NCI-H446 treated with DMSO at 0.1 percent for 48 hours (cell line): ENCODE measurements at places on chromosomes 4 and X.

DNA sequence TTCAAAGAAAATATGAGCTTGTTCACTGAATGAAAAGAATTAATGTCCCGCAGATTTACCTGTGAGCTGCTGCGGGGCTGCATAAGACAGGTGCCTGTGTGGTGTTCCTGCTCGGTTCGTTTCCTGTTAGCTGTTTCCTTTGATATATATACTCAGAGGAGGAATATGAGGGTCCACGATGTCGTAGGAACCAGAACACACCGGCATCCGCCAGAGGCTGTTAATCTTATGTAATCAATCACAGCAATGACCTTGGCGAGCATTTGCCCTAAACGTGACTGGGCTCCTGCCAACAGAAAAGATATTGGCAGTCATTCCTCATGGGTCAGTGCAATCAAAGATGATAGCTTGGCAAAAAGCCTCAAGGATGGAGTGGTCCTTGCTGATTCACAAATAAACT lies 260.1 kb downstream of the EVC2 start:
- DNase-seq: no peak

DNA sequence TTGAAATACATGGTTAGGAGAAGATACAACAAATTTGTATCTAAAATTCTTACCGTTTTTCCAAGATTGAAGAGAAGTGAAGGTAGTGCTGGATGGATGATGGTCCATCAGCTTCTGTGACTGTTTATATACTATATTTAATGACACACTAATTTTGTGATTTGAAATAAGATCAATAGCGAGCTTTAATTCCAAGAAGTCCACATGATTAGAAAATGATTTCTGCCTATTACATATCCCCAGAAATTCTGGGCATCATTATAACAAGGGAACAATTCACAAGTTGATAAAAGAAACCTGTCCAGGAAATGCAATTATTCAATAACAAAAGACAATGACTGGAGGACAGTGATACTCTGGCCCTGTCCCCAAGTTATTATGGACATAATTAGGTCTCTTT lies at the start of gene CSN2:
TSS of gene CSN2 (minus strand) at position 101 of the 400 bp plus-strand sequence. CDS start 4,733 bp downstream, outside the sequence.
- no peak for DNase-seq

GRCh38 chr4:41644288-41644914 lies 104.1 kb downstream of the PHOX2B start:
- no peak for DNase-seq

DNA sequence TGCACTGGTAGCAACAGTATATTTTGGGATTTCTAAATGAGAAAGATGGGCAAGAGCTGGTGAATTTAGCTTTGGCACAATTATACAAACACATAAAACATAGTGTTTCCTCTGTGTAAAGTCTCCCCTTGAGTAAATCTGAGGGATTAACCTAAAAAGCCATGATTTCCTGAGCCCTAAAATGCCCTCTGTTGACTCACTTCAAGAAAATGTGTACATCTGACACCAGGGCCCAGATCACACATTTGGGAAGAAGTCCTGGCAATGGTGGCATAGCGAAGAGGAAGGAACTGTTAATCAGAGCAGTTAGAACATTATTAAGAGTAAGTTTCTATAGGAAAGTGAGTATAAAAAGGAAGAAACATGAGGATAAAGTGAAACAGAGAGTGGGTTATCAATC lies 338.5 kb downstream of the SPOCK3 start:
- DNase-seq: no peak

DNA sequence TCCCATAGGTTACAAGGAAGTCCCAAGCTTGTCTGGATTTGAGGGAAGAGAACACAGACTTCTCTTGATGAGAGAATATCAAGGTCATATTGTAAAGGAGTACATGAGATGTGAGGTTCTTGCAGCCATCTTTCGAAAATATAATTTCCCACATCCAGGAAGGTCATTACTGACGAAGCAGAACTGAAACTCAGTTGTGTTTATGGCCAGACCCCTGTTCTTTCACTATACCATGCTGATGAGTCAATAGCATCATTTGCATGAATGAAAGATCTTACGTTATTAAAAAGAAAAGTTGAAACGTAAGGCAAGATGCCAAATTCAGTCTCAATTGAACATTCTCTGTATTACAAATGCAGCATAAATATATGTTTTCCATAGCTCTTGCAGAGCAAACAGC lies 14.2 kb upstream of the CCDC149 start:
- no peak for DNase-seq

GRCh38 chrX:18353931-18354368 lies 538 bp downstream of the SCML2 start:
- DNase-seq: no peak

GRCh38 chr4:54539500-54540029 lies 118.2 kb upstream of the KIT start:
- DNase-seq: no peak

GRCh38 chr4:10413177-10413576 lies 44.0 kb downstream of the ZNF518B start:
- DNase-seq: no peak

DNA sequence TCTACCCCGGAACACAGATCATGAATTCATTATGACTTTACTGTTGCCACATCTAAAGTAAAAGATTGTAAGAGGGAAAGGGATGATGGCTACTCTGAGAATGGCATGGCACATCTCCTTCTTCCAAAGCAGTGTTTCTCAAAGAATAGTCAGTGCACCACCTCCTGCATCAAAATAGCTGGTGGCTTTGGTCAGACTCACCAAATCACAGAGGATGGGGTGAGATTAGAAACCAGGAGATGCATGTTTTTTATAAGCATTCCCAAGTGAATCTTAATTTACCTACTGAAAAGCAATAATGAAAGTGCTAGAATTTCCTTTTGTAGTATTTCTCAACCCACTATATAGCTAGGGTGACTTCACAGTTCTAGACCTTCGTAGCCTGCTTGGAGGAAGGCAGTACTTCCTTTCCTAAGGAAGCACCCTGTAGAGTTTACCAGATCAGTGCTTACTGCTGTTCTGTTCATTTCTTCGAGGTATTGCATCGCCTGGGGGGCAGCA lies 340.8 kb upstream of the KLF3 start:
- no peak for DNase-seq

DNA sequence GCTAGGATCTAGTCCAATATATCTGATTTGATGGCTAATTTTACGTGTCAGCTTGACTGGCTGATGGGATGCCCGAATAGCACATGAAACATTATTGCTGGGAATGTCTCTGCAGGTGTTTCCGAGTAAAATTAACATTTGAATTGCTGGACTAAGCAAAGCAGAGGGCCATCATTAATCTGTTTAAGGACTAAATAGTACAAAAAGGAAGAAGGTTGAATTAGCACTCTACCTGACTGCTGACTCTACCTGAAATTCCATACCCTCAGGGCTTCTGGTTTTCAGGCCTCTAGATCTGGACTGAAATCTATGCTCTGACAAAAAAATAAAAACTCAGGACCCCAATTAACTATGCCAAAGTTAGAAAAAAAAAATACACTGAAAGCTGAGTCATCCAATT lies 1021.9 kb downstream of the FAM133A start:
- no peak for DNase-seq

GRCh38 chrX:100409610-100410590 lies at the start of gene PCDH19:
TSS of gene PCDH19 (minus strand) at chrX:100410273. CDS start at chrX:100408597, 1,676 bp downstream.
- DNase-seq: no peak

- no peak for DNase-seq
These were observed 122.8 kb downstream of the DIPK2B start for GRCh38 chrX:45077748-45078424.

DNA sequence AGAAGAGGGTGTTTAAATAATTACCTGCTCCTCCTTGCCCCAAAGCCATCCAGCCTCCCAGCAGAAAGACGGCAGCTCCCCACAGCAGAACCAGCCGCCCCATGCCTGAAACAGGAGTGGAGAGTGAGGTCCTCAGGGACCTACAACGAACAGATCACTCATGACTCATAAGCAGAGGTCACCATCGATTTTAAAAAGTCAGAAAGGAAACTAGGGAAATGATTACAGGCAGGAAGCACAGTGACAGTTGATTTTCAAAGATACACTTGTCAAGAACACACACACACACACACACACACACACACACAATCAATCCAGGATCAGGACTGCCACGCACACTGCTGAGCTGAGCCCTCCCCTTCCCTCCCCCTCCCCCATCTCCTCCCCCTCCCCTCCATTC lies at the start of gene CRLF2:
TSS of gene CRLF2 (minus strand) at position 118 of the 400 bp plus-strand sequence. CDS start at position 103, 15 bp downstream.
- DNase-seq: no peak

- no peak for DNase-seq
These were observed 362.1 kb downstream of the UNC5C start for GRCh38 chr4:95186666-95187065.

- no peak for DNase-seq
These were observed 31.0 kb downstream of the SLC10A6 start for GRCh38 chr4:86818211-86818610.

- DNase-seq: no peak
These were observed 401.6 kb upstream of the EPHA5 start for GRCh38 chr4:66071911-66072310.

GRCh38 chr4:60314416-60314815 lies 885.7 kb upstream of the ADGRL3 start:
- no peak for DNase-seq

DNA sequence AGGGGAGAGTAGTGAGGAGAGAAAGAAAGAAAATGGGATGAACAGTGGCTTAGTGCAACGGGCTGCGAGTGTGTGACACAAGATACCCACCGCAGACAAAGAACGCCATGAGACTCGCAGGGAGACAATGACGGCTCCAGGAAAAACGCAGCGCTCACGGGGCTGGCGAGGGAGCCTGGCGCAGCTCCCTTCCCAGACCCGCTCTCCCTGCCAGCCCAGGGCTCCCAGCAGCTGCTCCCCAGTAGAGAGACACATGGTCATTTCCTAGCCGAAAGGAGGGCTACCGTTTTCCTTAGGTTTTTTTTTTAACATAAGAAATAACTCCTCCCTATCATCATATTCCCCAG lies 149.5 kb downstream of the MAML3 start:
- peak; percentile 89 for DNase-seq

DNA sequence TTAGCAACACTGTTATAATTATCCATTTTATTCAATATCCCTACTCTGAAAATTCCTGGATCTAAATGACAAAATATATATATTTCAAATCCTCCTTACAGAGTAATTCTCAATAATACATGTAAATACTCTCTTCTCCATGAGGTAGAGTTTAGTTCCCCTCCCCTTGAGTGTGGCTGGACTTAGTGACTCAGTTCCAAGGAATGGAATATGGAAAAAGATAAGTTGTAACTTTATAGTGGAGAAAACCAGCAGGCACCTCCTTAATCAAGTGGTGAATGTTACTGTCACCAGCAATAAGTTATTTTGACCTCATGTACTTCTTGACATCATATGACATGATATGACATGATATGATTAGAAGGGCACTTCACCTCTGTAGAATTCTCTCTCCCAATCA lies 302.0 kb downstream of the RAB28 start:
- no peak for DNase-seq

- no peak for DNase-seq
These were observed 341 bp upstream of the PRPS2 start for GRCh38 chrX:12790885-12791256.

GRCh38 chrX:10110984-10111363 lies 45.8 kb upstream of the CLCN4 start:
- no peak for DNase-seq

DNA sequence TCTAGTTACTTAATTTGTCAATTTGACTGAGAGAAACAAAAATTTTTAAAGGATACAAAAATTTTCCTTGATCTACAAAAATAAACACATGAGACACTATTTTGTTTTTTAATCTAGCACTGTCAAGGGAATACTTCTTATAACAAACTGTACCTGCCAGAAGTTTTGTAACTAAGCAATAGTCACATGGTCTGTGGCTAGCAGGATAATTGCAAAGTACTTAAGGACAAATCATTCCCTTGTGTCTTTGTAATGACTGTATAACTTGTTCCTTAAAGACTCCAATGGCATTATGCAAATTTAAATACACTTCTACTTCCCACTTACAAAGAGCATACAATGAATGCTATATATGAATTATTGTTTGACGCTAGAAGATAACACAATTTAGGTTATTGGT lies 25.1 kb upstream of the ANK2 start:
- DNase-seq: no peak

- DNase-seq: peak; percentile 55
These were observed 3.1 kb downstream of the PHEX start for GRCh38 chrX:22035236-22035635.

- DNase-seq: no peak
These were observed 675 bp downstream of the PRIMPOL start for GRCh38 chr4:184649971-184650855.

GRCh38 chrX:151981129-151981528 lies 6.7 kb upstream of the GABRE start:
- no peak for DNase-seq

- DNase-seq: no peak
These were observed 201.5 kb downstream of the NWD2 start for GRCh38 chr4:37446016-37446415.

DNA sequence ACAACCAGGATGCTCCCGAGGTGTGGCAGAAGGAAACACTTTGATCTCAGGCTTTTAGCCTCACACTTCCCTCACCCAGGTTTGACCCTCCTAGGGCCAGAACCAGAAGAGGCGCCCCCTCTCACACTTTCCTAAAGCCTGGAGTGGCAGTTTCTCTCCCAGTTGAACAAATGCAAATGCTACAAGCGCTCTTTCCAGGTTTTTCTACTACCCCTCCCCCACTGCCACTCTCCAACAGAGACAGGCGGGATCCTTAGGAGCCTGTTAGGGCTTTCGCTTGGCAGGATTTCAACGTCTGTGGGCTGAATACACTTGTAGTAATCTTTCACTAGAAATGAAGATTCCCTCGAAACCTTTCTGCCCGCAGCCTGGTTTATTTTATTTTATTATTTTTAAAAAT lies 2.4 kb downstream of the TSC22D3 start:
- DNase-seq: no peak

DNA sequence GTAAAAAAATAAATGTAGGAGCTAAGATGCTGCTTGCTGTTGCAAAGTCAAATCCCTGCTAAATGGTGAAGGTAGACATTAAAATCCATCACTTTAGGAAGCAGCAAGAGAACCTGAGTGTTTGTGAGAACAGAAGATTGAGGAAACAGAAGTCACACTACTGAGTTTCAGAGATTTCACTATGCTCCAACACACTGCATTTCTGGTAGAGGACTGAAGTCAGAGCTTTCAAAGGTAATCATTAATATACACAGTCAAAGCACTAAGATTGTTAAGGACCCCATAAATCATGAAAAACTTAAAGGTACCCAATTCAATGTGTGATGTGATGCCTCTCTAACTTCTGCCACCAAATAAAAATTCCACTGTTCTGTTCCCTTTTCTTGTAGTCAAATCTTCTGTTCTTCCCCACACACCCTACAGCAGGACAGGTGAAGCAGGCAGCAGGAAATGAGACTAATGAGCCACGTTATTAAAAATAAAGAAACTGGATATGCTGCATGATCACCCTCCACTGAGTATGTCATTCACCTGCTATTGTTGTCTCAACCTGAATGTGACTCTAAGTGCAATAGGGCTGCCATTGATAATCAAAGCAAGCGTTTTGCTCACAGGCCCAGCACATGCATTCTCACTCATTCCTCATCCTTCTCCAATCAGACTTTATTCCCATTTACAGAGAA lies 28.9 kb upstream of the APELA start:
- no peak for DNase-seq

GRCh38 chr4:173254646-173255045 lies 79.5 kb downstream of the HMGB2 start:
- DNase-seq: no peak

GRCh38 chrX:78643096-78643495 lies 16.0 kb downstream of the RTL3 start:
- DNase-seq: no peak
